HFFc6 (cell line): ENCODE measurements at places on chromosomes 2 and 18.

GRCh38 chr2:218516614-218517013, 51.5 kb downstream of the USP37 start:
- no peak for DNase-seq

DNA sequence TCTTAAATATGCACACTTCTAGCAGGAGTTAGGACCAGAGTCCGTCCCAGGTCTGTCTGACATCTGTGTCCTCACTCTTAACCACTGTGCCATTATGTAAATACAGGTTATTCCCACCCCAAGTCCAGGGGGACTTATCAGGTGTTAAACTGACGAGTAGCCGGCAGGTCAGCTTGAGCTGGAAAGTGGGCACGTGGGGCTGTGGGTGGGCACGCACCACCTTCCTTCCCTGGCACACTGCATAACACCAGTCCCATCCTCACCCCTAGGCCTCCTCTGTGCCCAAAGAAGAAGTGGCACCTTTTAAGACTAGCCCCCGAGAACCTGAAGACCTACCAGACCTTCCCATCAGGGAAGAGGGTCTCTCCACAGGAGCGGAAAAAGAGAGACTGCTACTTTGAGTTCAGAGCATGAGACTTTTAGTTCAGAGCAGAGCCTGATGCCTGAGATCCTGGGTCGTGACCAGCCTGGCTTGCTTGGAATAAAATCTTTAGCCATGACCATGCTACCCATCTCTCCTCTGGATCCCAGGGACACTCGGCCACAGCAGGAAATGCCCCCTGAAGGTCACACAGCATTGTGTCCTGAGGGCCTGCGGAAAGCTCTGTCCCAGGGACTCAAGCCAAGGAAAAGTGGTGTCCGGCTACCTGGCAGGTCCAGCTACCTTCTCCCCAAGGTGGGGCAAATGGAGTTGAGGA, 62.0 kb downstream of the CIB4 start:
- no peak for DNase-seq

DNA sequence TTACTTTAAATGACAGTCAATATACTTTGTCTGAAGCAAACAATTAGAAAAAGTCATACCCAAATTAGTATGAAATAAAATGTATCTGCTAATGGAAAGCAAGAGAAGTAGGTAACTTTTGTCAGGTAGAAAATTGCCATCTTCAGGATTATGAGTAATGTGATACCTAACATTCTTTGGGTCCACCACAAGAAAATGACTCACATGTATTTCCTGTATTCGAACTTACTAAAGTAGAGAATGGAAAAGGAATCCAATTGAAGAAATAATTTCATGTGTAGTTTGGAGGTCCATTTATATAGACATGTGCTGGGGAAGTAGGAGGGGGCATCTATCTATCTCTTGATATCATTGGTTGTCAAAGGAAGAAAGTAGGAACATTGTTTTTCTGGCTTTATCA, 636.2 kb upstream of the CHAC2 start:
- DNase-seq, result peak; percentile 28

GRCh38 chr18:6650127-6650507, 79.4 kb upstream of the ARHGAP28 start:
- DNase-seq, result no peak

DNA sequence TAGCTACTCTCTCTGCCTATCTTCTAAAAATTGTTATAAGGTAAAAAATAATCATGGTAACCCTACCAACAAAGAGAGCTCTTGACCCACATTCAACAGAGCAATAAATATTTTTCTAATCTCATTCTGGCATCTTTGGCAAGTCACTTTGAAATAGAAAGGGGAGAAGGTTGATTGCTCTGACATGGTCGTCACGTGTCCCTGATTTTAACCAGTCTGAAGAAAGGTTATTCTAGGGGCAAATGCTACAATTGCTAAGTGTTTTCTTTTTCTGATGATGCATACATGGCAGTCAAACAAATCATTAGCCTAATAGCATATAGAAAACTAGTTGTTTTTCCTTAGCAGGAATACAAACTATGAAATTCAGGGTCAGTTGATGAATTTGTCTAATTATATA, 153.3 kb upstream of the MAP3K20 start:
- no peak for DNase-seq

DNA sequence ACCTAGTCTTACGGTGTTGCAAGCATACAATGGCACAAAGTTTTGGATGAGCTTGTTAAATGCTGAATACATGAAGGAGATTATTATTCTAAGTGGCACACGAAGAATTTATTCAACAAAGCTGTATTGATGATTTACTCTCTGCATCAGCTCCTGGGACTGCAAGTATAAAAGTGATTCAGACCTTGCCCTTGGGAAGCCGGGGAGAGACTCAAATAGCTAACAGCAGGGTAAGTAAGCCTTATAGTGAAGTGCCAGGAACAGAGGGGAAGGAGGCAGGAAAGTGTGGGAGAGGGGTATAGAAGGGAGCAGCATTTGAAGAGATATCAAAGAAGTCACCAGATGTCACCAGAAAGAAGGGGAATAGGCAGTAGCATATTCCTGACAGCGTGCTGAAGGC, 115.4 kb downstream of the MCFD2 start:
- no peak for DNase-seq

- DNase-seq, result peak; percentile 24
Measured at GRCh38 chr2:72755647-72756423, 70.0 kb downstream of the EXOC6B start.

DNA sequence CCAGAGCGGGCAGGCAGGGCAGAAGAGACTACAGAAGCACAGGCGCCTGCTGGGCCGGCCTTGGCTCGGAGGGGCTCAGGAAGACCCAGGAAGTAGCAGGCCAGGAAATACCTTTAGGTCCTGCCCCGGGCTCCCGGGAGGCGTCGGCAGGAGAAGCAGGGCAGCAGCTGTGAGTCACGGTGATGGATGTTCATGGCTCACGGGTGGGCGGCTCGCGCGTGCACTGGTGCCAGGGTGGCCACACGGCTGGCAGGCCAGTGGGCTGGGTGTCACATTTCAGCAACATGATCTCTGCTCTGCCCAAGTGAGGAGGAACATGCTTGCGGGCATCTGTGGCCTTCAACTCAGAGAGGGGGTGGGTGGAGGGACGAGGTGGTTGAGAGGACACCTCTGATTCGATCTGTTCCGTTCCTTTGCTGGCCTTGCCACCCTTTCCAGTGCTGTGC, 139.3 kb downstream of the KLHL29 start:
- peak; percentile 39 for DNase-seq

GRCh38 chr2:201126308-201127151, 10.6 kb downstream of the CFLAR start:
- peak; percentile 32 for DNase-seq

DNA sequence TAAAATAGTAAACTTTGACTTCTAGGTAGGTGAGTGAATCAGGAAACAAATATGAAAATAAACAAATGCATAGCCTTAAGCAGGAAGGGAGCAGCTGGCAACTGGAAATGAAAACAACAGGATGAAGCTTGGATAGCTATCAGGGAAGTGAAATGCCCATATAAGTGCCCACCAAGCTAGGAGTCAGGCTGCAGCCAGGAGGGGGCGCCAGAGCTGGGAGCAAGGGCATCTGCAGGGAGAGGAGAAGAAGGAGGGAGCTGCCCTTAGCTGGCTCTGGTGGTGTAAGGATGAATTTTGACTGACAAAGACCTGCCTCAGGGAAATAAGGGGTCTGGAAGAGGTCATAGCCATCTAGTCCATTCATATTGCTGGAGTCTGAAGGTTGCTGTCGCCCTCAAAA, 298.3 kb downstream of the TDRD15 start:
- DNase-seq, result no peak

- no peak for DNase-seq
Measured at GRCh38 chr18:58991167-58991798, 126.6 kb downstream of the ZNF532 start.

DNA sequence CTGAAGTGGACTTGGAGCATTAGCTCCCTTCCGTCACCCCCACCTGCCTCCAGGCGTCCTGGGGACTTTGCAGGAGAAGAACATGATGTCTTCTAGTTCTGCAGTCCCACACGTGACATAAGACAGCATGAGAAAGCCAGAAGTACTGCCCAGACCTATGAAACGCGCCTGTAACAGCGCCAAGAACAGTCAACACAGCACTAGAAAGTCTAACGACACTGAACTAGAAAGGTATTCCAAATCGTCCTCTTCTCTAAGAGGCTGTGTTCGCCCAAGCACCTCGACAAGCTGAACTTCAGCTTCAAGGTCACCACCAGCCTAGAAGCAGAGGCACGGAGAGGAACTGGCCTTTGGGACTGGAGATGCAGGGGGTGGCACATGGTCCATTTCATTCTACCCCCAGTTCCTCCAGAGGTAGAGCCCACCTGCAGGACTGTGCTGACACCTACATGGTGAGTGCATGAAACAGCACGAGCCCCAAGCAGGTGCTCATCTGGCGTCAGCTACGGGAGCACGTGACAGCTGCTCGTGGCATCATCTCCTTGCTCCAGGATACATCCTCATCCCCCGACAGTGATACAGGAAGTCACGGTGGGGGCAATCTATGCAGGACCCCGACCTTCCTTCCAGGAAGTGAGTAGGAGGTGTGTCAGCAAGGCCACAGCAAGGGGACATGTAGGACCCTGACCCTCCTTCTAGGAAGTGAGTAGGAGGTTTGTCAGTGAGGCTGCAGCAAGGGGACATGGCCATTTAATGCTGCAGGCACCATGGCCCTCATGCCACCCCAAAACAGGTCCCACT, 3.7 kb downstream of the HDAC4 start:
- no peak for DNase-seq

GRCh38 chr2:96526615-96527285, 9.8 kb upstream of the ARID5A start:
- DNase-seq, result no peak

DNA sequence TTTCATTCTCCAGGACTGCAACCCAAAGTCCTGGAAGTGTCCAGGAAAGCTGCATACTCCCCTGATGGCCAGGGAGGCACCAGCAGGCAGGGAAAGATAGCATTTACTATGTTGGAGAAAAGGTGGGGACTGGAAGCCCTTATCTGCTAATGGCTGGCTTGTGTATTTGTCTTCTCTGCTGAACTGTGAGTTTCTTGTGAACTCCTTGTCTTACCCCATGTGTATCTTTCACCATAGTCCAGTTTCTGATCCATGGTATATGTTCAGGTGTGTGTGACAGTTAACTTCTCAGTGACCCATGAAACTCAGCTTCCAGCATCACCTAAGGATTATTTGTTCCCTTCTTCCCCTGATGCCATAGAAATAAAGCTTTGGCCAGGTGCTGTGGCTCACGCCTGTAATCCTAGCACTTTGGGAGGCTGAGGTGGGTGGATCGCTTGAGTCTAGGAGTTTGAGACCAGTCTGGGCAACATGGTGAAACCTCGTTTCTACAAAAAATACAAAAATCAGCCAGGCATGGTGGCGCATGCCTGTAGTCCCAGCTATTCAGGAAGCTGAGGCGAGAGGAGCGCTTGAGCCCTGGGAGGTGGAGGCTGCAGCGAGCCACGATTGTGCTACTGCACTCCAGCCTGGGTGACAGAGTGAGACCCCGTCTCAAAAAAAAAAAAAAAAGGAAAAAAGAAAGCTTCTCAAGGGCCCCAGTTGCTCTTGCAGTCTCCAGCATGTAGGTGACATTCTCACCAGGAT, 112.8 kb upstream of the MAP4K3 start:
- no peak for DNase-seq

DNA sequence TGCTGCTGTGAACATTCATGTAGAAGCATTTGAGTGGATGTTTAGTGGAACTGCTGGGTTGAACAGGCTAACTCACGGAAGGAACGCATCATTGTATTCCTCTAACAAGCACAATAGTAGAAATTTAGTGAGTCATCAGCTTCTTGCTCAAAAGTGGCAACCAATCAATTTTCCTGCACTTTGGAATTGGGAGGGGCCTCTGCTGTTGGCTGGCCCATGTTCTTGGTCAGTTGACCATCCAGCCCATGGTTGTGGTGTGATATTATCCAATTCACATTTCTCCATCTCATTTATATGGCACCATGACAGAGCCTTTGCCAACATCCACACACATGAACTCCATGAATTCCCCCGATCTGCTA, 95.0 kb downstream of the TNFRSF11A start:
- DNase-seq, result no peak

DNA sequence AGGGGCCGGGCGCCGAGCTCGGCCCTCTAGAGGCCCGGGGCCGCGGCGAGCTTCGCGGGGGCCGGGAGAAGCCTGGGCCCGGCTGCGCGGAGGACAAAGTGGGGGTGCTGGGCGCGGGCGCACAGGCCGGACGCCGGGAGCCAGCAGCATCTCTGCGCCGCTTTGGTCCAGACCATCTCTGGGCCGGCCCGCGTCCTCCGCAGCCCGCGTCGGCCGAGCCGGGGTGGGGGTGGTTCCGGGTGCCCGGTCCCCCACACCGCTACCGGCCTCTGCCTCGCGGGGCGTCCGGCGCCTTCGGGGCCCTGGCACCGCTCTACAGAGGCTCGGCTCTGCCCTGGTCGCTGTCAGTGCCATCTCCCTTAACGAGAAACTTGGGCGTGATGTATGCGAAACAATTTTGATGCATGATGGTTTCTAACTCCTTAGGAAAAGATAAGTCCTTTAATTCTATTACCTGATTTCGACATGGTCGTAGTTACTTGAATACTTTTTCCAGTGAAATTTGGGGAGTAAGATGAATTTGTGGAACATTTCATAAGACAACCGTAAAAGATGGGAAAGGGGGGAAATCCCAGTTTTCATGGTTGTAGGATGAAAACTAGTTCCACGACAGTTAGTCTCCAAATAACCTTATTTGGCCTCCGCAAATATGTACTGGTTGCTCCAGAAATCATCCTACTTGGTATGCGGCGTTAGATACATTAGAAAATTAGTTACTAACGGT, 562 bp downstream of the TWSG1 start:
- peak; percentile 22 for DNase-seq

DNA sequence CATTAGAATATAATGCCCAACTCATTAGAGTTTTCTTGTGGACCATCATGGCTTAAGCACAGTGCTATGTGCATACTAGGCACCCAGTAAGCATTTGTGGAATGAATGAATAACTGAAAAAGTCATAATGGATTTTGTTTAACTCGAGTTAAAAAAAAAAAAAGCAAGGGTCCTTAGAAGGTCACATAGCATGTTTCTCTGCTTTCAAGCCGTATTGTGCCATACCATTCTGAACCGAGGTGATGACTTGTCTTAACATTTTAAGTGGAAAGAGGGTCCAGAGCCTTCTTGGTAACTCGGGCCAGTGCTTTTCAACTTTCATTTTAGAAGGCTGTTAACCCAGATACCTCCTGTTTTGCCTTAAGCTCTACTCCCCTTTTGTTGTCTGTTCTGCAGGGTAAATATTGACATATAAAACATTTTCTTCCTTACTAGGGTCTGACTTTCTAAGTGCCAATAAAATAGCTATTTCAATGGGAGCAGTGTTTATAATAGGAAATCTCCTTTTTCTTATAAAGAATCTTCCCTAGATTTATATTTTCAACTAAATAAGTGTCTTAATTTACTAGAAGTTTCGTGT, 787 bp upstream of the ADGRF3 start:
- DNase-seq, result peak; percentile 7

GRCh38 chr2:54336136-54336976, 80.3 kb upstream of the TSPYL6 start:
- DNase-seq, result peak; percentile 93
